CMK (cell line): ENCODE measurements at places on chromosomes 6 and 20.

GRCh38 chr20:62721511-62722370, 13.1 kb downstream of the NTSR1 start:
- no peak for DNase-seq

DNA sequence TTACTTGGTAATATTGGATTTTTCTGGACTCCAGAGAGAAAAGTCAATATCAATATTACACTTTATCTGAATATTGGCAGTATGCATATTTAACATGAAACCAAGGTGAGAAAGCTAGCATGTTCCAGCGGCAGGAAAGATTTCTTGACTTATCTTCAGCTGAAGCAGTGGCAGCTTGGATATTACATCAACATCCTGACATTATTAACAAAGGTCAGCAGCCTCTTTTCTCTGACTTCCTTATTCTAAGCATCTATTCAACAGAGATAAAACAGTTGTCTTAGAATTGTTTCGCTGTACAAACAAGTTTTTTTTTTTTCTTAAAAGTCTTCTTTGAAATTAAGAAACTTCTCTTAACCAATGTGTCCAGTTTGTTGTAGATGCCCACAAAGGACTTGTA, 11.8 kb downstream of the DCBLD1 start:
- DNase-seq: no peak

- DNase-seq: no peak
Observed at GRCh38 chr20:40029589-40029988, 659.4 kb downstream of the MAFB start.

GRCh38 chr6:47157063-47157462, 114.9 kb upstream of the ADGRF1 start:
- DNase-seq: no peak

- DNase-seq: no peak
Observed at GRCh38 chr20:47031821-47032220, 137.2 kb downstream of the EYA2 start.

DNA sequence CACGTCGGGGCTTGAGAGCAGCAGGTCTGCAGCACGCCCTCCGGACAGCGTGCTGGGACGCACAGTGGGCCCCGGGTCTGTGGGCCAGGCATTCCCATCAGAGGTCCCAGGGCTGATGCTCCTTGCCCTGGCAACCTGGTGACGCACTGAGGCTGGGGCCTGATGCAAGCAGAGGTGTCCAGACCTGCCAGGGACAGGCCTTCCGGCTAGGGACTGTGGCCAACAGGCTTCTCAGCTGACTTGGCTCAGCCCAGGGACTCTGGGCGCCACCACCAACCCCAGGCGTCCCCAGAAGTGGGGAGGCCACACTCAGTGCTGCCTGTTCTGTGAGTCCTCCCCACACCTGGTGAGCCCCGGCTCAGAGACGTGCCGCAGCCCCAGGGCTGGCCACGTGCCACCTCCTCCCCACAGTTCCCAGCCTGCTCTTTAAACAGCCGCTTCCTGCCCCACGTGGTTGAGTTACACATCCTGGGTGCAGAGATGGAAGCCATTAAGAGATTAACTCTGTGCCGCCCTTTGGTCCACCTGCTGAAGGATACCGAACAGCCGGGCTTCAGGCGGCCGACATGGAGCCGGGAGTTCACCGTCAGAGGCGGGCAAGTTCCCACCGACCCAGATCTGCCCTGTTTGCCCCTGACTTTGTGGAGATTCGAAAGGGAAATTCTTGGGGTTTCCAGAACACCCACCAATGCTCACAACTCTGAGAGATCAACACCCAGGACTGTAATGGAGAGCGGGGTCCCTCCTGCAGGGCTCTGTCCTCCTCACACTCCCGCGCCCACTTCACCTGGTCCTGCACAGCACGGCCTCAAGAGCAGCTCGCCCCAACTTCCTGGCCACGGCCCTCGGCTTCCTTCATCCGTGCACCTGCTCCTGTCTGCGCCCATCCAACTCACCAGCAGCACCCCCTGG, 37.6 kb upstream of the ZBP1 start:
- DNase-seq: no peak

DNA sequence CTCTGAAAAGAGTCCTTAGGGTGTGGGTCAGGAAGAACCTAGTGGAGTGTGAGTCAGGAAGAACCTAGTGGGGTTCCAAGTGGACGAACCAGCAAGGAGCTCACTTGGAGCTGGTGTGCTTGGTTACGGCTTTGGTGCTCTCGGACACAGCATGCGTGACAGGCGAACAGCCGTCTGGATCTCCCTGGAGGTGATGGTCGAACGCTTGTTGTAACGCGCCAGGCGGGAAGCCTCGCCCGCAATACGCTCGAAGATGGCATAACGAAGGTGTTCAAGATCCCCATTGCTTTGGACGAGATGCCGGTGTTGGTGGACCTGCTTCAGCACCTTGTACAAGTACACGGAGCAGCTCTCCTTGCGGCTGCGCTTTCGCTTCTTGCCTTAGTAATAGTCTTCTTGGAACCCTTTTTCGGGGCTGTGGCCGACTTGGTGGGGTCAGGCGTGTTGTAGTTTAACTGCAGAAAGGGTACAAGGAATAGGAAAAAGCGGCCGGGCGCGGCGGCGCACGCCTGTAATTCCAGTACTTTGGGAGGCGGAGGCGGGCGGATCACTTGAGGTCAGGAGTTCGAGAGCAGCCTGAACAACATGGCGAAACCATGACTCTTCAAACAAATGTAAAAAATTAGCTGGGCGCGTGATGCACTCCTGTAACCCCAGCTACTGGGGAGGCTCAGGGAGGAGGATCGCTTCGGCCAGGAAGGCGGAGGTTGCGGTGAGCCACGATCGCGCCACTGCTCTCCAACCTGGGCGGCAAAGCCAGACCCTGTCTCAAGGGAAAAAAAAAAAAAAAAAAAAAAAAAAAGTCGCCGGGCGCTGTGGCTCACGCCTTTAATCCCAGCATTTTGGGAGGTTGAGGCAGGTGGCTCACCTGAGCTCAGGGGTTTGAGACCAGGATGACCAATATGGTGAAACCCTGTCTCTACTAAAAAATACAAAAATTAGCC, 48.0 kb downstream of the OR2B2 start:
- no peak for DNase-seq

GRCh38 chr6:31620586-31621319, at the start of gene PRRC2A:
TSS of gene PRRC2A (plus strand) at chr6:31620715. CDS start at chr6:31622790, 2,075 bp downstream.
- DNase-seq: peak; percentile 65

DNA sequence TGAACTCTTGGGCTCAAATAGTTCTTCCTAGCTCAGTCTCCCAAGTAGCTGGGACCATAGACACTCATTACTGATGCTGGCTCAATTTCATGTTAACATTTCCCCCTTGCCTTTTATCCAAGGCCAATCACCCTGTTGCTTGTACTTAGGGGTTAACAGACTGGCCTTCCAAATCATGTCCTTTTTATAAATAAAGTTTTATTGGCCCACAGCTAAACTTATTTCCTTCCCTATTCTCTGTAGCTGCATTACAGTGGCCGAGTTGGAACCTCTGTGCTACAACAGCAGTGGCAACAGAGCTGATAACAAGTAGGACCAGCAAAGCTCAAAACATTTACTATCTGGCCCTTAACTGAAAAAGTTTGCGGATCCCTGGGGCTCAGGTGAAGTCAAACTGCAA, 109.8 kb downstream of the ZFP64 start:
- no peak for DNase-seq

- no peak for DNase-seq
Observed at GRCh38 chr6:158591810-158592209, 31.9 kb downstream of the TMEM181 start.

DNA sequence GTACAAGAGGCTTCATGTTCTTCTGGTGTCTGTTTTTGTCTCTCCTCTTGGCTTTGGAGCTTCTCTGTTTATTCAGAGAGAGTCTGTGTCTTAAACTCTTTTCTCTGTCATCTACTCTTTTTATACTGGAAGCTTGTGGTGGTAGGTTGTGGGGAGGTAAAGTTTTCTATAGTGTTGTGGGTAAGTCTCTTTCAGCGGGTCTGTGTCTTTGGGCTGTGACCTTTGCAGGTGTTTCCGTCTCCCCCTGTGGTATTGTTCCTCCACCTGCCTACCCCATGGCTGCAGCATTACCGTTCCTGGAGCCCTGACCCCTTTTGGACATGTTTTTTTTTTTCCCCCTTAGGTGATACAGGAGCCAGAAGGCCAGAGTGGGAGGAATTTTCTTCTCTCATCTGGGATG, 37.9 kb upstream of the FERMT1 start:
- no peak for DNase-seq

GRCh38 chr6:79874531-79875134, 72.7 kb downstream of the ELOVL4 start:
- no peak for DNase-seq

DNA sequence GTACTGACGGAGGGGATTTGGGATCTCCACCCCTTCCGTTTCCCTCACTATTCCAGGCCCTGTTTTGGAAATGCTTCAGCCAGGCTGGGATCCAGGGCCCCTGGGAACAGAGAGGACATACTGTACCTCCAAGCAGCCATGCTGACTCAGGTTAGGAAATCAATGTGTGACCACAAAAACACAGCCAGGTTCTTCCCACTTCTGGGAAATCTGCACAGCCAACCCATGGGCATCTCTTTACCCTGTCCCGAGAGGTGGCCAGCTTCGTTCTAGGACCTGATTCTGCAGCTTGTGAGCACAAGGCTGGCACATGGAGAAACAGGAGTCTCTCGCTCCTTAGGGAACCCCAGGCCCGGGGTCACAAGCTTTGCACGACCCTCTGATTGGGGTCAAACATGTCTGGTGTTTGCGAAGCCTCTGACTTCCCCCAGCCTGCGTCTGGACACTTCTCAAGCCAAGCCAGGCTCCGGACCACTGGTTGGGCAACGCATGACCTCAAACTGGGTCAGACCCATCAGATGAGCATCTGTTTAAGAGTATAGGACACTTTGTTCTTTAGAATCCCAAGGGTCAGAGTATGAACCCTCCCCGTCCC, 8.3 kb upstream of the TTPAL start:
- no peak for DNase-seq

DNA sequence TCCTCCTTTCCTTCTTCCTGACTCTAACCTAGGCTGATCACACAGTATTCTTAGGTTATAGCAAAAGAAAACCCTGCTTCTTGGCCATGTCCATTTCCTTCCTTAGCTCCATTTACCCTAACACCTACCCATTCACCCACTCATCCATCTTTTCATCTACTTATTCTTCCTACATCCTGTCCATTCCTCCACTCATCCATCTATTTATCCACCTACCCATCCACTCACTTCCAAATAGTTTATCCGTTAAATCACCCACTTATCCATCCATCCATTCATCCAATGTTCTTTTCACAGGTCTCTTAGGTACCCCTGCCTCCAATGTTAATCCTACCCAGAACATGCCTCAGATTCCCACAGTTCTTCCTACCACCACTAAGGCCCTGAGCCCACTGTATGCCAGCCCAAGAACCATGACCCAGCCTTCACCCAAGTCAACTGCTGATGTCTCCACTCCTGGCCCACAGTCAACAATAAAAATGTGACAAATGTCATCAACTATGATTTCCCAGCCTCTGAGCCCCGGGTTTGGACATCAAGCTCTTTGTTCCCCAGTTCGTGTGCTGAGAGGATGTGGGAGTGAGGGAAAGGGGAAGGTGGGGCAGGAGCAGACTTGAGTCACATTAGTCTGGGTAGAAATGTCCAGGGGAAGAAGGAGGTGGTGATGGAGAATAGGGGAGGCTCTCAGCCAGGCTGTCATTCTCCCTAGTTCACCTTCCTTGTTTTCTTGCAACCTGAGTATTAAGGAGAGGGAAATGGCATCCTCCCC, 24.4 kb downstream of the TREML4 start:
- DNase-seq: no peak

DNA sequence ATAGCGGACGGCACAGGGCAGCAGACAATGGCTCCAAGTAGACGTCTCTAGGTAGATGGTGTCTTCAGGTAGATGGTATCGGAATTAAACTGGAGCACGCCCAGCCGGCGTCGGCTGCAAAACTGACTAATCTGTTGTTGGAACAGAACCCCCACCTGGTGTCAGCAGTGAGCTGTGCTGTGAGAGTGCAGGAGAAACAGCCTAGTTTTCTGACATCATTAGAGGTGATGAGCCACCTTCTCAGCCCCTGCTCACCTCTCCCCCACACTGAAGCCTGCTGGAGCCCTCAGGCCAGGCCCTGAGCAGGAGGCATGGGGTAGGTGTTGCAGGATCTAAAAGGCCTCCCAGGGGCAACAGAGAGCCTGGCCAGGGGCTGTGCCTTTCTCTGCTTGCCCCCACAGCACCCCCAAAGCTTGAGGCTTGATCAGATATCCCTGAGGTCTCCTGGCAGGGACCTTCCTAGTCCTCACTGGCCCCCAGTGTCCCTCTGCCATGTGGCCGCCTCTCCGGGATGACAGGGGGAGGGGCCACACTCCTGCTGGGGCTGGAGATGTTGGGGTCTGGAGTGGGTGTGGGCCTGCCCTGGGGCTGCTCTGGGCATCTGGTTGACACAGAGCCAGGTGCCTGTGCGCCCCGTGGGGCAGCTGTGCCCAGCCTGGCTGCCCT, 6.9 kb upstream of the HELZ2 start:
- no peak for DNase-seq

GRCh38 chr20:38198238-38198861, 33.3 kb upstream of the TGM2 start:
- no peak for DNase-seq

- no peak for DNase-seq
Observed at GRCh38 chr6:24982231-24982630, 46.5 kb upstream of the RIPOR2 start.

- DNase-seq: no peak
Observed at GRCh38 chr20:58714923-58715351, 22.3 kb downstream of the NPEPL1 start.

- DNase-seq: no peak
Observed at GRCh38 chr6:35543459-35544193, 30.9 kb upstream of the TULP1 start.

DNA sequence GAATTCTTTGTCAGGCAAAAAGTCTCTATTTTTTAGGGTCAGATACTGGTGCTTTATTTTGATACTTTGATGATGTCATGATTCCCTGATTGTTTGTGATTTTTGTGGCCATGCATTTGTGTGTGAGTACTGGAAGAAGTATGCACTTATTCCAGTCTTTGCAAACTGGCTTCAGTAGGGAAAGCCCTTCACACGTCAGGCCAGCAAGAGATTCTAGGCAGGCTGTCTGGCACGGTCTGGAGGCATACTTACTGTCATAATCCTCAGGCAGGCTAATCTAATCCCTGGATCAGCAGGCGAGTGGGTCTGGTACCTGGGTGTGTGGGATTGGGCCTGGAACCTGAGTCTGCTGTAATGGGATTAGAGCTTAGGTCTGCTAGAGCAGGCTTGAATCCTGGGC, 391.8 kb upstream of the MMS22L start:
- no peak for DNase-seq

GRCh38 chr20:56826705-56827665, 197.9 kb downstream of the TFAP2C start:
- DNase-seq: no peak

DNA sequence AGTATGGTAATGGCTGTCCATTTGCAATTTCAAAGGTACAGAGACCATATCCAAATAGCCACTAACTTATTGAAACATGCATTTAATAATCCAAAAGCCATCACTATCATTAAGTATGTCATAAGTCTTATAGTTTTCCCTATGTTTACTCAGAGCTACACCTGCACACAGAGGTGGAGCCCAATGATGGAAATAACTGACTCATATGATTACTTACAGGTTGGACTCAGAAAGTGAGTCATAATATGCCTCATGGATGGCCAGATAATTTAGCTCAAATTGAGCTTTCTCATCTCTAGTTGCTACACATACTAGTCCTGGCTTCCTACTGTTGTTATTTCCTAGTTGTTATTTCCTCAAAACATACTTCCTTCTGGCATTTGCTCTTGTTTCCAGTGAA, 104.4 kb upstream of the KHDRBS2 start:
- DNase-seq: no peak

GRCh38 chr20:17525650-17526049, 5.5 kb downstream of the BFSP1 start:
- DNase-seq: no peak
